ENCODE measurements at places on chromosomes 4 and X.

- DNase-seq = no peak
Observed at GRCh38 chrX:53262918-53263394, 18.4 kb downstream of the IQSEC2 start.

DNA sequence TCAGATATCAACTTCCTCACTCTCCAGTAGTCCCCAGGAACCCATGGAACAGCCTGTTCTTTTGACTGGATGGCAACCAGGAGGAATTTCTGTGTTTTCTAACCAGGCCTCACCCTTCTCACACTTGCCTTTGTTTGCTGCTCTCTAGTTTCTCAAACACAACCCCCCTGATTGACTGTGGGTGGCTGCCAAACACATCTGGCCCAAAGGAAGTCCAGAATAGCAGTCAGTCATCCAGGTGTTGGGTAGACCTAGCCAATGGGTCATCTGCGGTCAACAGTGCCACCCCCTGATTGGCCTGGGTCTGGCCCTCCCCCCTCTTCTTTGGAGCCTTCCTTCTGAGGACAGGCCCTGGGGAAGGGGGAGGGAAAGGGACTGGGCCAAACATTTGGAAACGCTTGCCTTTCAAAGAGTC is 53.7 kb downstream of the MSX1 start:
- no peak for DNase-seq

GRCh38 chr4:37381040-37381668 is 136.6 kb downstream of the NWD2 start:
- DNase-seq = no peak

DNA sequence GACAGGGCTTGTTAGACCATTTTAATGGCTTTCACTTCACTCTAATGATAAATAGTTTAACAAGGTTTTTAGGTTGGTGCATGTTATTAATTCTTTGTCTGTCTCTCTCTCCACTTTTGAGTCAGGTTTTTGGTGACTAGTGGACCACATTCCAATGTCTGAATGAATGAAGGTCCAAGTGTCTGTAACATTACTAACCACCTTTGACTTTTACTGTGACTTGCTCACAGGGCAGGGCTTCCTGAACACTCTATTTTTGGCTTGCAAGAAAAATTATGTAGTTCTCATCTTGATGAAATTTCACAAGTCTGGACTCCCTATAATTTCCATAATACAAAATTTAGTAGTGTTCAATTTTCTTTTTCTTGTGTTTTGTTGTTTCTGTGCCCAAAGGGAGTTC is 78.9 kb upstream of the BMPR1B start:
- DNase-seq = no peak

DNA sequence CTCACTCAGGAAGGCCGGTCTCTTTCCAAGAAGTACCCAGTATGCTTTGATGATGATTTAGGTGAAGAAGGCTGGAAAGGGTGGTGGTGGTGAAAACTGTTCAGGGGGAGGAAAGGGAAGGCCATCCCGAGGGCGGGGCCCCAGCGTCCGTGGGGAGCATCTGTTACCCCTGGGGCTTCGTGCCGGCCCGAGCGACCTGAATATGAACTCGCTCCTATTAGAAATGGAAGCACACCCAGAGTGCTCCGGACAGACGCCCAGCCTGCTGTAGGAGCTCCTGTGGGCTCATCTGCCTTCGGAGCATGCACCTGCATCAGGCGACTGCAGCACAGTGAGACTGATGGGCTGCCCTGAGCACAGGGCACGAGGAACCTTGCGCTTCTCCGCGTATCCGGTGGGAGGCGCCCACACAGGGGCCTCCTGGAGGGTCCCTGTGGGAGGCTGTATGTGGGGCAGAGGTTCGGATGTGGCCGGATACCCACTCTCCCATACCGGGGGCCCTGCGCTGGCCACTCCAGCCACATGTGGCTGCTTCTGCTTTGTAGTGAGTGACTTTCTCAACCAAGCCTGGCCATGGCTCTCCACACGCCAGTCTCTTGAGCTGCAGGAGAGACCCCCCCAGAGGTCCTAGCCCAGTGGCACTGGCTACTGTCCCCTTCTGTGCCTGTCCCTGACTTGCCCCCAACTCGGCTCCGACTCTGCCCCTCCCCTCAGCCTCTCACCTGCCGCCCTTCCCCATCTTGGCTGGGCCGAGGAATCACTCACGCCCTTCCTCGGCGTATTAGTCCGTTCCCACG is 36.7 kb downstream of the FGFRL1 start:
- DNase-seq = no peak

DNA sequence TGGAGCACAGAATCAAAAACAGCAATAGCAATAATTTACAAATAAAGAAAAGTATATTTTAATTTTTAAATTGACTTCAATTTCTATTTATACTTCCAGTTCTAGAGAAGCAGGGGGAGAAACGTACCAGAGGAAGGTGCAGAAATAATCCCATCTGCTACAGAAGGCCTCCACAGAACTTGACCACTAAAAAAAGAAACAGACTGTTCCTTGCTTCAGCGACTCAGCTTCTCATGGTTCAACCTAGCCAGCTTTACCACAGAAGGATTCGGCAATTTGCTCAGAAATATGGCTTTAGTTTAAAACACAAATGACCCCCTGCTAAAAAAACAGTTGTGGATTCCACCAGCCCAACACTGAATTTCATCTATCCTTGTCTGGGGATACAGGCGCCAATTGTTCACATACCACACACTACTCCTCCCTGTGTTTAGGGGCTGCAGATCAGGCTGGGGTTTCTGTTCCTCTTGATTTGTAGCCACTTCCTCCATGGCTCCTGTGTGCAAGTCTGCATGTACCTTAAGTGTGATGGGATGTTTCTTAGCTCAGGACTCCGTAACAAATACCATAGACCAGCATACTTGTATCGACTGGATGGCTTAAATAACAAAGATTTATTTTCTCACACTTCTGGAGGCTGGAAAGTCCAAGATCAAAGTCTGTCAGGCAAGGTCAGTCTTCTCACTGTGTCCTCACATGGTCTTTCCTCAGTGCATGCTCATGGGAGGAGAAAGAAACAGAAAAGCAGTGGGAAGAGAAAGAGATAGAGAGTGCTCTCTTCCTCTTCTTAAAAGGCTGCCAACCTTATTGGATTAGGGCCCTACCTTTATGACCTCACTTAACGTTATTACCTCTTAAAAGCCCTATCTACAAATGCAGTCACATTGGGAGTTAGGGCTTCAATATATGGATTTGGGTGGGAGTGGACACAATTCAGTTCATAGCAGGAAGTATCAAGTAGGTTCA is 79.1 kb downstream of the AMOT start:
- no peak for DNase-seq

GRCh38 chr4:138688408-138689085 is 327.0 kb upstream of the NOCT start:
- no peak for DNase-seq

DNA sequence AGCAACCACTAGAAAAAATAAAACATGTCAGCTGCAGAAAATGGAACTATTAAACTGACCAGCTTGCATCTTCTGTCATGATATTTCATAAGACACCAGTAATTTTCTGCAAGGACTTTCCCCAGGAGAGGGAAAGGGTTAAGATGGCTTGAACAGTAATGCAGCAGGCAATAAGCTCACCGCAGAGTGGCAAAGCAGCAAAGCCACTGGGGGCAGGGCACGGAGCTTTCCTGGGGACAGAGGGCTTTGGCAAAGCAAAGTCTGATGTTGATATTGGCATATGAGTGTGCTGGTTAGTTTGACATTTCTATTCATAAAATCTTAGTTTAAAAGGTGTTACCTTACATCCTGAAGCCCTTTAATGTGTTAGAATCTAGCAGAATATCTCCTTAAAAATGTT is 55.1 kb upstream of the NAP1L5 start:
- DNase-seq = no peak

DNA sequence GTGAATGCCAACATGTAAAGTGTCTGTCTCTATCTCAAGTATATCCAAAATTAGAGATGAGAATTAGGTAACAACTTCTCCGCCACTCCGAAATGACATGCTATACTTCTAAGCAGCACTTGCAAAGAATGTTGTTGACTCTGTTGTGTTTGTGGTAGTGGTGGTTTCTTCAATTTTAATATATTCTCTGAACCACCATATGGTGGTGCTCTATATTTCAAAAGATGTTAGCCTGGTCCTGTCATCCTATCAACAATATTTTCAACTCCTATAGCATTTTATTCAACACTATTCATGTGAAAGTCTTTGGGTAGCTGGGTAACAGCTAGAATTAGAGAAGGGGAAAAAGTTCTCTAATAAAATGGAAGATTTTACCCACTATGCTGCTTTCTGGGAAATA is 1622.8 kb upstream of the IGFBP7 start:
- no peak for DNase-seq
